ENCODE measurements at places on chromosomes 3 and 15. TPM values are rescaled to one million over a fixed set of nuclear protein-coding genes. Genes with fewer than 3 reads are reported as not detected.

The SLC22A14 gene
- 0.62 TPM for total RNA-seq

The GABRR3 gene
- not detected for total RNA-seq

- H3K4me3 ChIP-seq, result no peak overlapping the region
- H3K27ac ChIP-seq, result no peak overlapping the region
- DNase-seq, result no peak
These were observed 229.2 kb downstream of the SQOR start for GRCh38 chr15:45863881-45864580.

DNA sequence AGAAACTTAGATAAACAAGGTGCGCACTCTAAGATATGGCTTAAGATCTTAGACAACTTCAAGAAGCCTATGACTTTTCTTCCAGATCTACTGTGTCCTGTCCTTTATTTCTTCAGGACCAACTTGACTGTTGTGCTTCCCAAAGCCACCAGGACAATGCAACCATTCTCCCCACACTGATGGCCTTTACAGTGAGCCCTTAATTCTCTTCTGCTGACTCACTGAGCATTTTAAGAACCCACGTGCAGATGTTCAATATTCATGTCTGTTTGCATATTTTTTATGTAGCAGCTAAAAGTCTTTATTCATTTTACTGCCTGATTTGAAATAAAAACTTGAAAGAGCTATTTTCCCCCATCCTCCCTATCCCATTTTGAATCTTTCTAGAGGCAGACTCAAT is 103.3 kb upstream of the SLC2A2 start:
- no peaks in the 10 kb centered on the region for H3K27me3 ChIP-seq
- no peak overlapping the region for H3K4me3 ChIP-seq
- H3K4me1 ChIP-seq, result peaks cover 56% of the 10 kb centered on the region
- DNase-seq, result no peak

DNA sequence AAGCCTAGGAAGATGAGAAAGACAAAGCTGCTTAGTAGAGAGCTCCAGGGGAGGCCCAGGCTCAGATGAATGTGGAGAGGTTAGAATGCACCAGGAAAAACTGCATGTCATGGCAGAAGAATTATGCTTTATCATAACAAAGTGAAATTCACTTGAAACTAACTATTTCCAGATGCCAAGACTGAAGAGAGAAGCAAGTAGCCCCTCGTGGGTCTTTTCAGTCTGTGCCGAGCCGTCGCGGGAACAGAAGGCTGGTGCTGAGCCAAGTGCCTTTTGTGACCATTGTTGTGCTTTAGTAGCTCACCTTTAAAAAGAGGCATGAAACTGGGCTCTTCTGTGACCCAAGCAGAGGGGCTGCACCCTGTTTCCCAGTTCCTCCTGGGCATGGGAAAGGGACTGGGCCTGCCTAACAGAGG is 73.2 kb downstream of the CHDH start:
- peak overlapping the region; percentile 65 for H3K27ac ChIP-seq
- H3K4me3 ChIP-seq, result no peak overlapping the region
- no peak for DNase-seq

- H3K36me3 ChIP-seq, result peaks cover 4% of the 10 kb centered on the region
- H3K27me3 ChIP-seq, result no peaks in the 10 kb centered on the region
- peaks cover 57% of the 10 kb centered on the region for H3K4me1 ChIP-seq
- no peak overlapping the region for H3K27ac ChIP-seq
These were observed 11.2 kb downstream of the PPCDC start for GRCh38 chr15:75034615-75035014.

The ADPRH gene
- 5.3 TPM for total RNA-seq

The DAZL gene
- total RNA-seq, result not detected

- H3K27me3 ChIP-seq, result no peaks in the 10 kb centered on the region
- no peak overlapping the region for H3K4me3 ChIP-seq
- peaks cover 30% of the 10 kb centered on the region for H3K4me1 ChIP-seq
- H3K27ac ChIP-seq, result no peak overlapping the region
- no peak for DNase-seq
These were observed 14.7 kb downstream of the MESD start for GRCh38 chr15:80974914-80975313.

DNA sequence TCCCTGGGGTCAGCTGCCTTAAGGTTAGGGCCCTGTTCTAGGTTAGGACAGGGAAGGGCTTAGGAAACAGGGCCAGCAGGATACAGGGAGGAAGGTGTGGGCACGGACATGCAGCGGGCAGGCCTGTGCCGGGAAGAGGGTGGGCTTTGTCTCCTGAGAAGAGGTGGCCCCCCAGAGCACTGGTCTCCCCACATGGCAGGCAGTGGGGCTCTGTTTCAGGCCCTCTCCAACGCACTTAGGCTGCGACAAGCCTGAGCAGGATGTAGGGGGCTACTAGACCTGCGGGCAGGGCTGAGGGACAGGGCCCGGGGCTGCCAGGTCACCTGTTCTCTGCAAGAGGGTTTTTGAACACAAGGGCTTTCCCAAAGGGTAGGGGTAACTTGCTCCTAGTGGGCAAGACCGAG is 33.5 kb downstream of the KLF13 start:
- no peak overlapping the region for H3K4me3 ChIP-seq
- H3K36me3 ChIP-seq, result peaks cover 3% of the 10 kb centered on the region
- peak; percentile 75 for DNase-seq
- H3K27me3 ChIP-seq, result no peaks in the 10 kb centered on the region
- H3K4me1 ChIP-seq, result peaks cover 58% of the 10 kb centered on the region
- no peak overlapping the region for H3K27ac ChIP-seq
